Peyer's patch (tissue), 4 donors: ENCODE measurements at places on chromosomes 2 and 18. TPM values are rescaled to one million over a fixed set of nuclear protein-coding genes. Genes with fewer than 3 reads are reported as not detected.

The CIB4 gene
- total RNA-seq: not detected

The HJURP gene
- total RNA-seq: 6.0 TPM

DNA sequence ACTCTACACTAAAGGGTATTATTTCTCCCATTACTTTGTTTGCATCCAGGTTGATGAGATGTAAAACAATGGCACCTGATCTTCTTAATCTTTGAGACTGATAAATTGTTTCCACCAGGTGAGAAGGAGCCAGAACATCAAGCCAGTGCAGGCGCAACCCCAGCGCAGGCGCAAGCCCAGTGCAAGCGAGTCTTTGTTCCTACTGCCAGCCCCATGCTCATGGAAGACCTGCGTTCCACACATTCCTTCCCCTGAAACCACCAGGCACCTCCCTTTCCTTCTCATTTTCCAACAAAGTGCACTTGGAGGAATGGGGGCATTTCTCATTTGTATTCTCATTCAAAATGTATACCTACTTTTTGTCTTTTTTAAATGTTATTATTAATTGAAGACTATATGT is 188.7 kb upstream of the SMAD2 start:
- H3K4me3 ChIP-seq: no peak overlapping the region
- H3K36me3 ChIP-seq: no peaks in the 10 kb centered on the region

- H3K4me1 ChIP-seq: no peaks in the 10 kb centered on the region
- DNase-seq: no peak
Measured at GRCh38 chr18:76480913-76481312, 14.1 kb downstream of the ZNF516 start.

GRCh38 chr2:19031642-19032041 is 326.8 kb downstream of the OSR1 start:
- H3K27me3 ChIP-seq: no peaks in the 10 kb centered on the region
- H3K27ac ChIP-seq: no peak overlapping the region
- no peaks in the 10 kb centered on the region for H3K36me3 ChIP-seq
- H3K4me1 ChIP-seq: no peaks in the 10 kb centered on the region

DNA sequence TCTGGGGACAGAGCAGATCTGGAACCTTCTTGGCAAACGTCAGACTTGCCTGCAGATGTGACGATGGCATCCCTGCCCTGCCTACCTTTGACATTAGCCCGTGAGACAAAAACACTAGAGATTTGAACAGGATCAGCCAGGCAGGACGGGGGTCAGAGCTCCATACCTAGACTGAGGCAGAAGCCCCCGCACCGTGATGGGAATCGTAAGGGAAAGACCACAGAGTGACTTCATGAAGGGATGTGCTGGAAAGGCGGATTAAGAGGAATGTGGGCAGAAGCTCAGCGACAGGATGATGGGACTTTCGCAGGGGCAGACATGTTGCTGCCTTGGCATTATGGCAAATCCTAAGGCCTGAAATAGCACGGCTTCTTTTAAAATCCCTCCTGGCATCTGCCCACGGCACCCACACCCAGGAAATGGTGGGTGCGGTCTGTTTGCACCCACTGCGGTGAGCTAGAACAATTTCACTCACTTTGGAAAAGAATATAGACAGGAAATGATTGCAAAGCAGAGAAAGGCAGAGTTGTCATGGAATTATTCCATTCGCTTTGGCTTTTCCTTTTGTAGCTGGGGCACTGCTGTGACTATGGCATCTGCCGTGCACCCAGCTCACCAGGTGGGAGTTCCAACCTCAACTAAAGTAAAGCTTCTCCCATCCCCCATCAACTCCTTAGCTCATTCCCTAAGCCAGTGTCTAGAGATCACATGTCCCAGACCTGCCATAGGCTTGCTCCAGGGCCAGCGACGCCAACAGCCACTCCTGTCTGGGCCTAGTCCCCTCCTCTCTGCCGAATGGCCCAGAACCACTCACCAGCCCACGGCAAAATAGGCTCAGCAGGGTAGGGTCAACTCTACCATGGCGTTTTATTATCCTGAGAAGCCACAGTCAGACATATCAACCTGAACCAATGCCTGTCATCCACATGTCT is 112.7 kb upstream of the NPAS2 start:
- no peak overlapping the region for H3K27ac ChIP-seq
- no peaks in the 10 kb centered on the region for H3K36me3 ChIP-seq
- no peak overlapping the region for H3K4me3 ChIP-seq
- DNase-seq: no peak
- H3K27me3 ChIP-seq: no peaks in the 10 kb centered on the region
- H3K4me1 ChIP-seq: no peaks in the 10 kb centered on the region
